ENCODE measurements at places on chromosomes 7 and 10.

DNA sequence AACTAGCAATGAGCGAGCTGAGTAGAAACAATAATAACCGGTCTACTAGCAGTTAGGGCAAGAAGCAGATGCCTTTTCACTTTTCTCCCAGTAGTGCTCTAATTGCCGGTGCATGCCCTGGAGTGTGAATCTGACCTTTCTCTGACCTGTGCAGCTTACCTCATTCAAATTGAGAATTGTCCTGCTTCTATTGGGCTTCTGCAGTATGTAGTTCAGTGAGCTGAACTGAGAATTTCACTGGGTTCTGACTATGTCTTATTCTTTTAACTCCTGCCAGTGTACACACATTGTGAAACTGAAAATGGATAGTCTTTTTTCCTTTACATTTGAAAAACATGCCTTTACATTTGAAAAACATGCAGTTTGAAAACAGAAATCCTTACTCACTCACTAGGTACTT, 157.9 kb upstream of the GRM3 start:
- DNase-seq: no peak

GRCh38 chr7:34019301-34019790, 114.0 kb downstream of the BMPER start:
- DNase-seq: no peak

DNA sequence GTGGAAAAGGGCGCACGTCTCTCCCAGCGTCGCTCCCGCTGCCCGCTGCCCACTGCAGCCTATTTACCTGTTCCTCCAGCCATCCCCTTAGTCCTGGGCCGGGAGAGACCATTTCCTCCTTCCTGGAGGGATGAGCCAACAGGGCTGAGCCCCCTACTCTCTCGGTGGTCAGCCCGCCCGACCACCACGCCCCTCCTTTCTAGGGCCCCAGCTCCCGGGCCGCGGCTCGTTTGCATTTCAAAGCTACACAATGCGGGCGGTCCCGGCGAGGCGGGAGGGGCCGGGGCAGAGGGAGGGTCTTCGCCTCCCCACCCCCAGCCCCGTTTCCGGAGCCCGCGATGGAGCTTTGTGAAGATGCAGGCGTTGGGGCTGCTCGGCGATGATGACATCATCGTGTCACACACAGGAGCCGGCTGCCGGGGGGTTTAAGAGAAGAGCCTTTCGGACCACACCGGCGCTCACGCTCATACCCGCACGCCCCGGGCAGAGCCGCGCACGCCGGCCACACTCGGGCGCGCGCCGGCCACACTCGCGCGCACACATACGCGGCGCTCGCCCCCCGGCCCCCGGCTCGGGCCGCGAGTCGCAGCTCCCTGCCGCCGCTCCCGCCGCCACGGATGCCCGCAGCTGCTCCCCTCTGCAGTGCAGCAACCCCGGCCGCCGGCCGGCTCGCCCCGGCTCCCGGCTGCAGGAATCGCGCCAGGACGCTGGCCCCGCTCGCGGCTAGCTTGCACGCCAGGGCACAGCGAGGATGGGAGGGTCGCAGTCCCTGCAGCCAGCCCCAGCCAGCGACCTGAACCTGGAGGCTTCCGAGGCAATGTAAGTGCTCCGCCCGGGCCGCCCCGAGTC, 107.7 kb upstream of the BTBD16 start:
- DNase-seq: no peak

DNA sequence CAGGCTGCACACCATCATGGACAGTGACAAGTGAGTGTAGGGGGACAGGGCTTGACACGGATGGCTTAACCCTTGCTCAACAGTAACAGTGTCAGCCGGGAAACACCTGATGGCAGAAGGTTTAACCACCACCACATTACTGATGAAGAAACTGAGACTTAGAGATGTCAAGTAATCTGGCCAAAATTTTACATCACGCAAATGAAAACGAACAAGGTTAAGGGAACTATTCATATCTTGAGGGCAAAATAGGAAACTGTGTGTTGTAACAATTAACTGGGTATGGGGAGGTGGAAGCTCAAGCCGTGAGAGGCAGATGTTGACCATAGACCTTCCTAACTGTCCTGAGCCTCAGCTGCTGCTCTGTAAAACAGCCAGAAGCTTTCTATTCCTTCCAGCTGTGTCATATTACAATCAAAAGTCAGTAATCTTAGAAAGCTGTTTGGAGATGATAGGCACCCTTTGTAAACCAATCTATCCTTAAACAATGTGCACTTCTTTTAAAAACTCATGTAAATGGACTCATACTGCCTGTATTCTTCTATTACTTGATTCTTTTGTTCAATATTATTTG, 68.4 kb downstream of the ABCC2 start:
- no peak for DNase-seq

- no peak for DNase-seq
Observed at GRCh38 chr7:55211726-55212125, 153.4 kb upstream of the LANCL2 start.

DNA sequence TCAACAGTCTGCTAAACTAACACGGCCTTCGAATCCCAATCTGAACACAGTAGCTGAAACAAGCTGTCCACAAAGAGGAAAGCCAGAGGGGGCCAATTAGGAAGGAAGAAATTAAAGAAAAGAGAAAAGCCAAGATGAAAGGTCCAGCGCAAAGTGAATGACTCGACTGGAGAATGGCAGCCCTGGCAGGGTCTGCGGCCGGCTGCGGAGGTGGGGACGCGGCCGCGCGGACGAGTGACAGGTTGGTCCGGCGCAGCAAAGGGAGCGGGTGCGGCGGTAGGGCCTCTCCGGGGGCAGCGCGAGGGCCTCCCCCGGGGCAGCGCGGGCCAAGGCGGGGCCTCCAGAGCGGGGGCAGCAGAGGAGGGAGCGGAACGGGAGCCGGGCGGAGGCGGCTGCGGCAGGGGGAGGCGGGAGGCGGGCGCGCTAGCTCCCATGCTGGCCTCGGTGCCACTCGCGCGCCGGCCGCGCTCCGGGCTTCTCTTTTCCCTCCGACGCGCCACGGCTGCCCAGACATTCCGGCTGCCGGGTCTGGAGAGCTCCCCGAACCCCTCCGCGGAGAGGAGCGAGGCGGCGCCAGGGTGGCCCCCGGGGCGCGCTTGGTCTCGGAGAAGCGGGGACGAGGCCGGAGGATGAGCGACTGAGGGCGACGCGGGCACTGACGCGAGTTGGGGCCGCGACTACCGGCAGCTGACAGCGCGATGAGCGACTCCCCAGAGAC, at the start of gene VWC2:
VWC2 (plus strand) TSS at position 421 of the 718 bp plus-strand sequence. CDS start 1,798 bp downstream, outside the sequence.
- DNase-seq: no peak
